ENCODE measurements at places on chromosomes 7 and 10.

GRCh38 chr7:37665352-37666022 is 18.1 kb upstream of the GPR141 start:
- DNase-seq: no peak

DNA sequence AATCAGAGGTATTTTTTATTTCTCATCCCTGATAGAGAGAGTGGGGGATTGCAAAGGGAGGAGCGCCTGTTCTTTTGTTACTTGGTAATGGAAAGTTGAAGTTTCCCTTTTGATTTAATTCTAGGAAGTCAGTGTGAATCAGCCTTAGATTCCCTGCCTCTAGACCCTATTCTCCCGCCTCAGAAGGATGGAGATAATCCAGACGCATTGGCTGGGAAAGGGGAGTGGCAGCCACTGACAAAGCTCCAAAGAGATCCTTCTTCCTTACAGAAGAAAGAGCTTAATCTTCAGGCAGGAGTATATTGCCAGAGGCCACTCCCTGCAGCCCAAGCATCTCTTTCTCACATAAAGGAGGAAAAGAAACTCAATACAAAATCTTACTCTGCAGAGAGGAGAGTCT is 122.3 kb upstream of the GALNT17 start:
- no peak for DNase-seq

GRCh38 chr7:108109221-108109908 is 20.8 kb downstream of the LAMB4 start:
- DNase-seq: no peak

DNA sequence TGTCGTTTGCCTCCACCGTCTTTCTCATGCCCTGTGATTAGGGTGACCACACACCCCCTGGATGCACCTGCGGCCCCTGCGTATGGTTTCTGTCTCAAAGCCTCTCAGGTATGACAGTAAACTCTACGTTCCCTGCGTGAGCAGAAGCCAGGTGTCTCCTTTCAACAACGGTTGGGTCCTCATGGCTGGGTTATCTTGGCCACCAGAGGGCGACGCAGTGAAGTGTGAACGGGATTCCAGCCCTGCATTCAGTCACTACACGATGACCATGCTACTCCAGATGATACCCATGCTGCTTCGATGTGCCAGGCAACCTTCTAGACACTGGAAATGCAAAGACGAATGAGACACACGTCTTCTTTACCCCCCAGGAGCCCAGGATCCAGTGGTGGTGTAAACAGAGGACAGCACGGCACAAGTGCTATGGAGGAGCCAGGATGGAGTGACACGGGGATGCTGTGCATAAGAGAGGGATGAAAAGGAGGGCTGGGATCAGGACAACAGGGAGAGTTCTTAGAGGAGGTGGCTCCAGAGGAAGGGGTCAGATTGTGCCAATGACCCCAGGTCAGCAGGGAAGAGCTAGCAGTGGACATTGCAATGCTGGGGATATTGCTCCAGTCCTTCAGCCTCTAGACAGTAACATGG is 228.1 kb upstream of the PFKP start:
- DNase-seq: no peak

DNA sequence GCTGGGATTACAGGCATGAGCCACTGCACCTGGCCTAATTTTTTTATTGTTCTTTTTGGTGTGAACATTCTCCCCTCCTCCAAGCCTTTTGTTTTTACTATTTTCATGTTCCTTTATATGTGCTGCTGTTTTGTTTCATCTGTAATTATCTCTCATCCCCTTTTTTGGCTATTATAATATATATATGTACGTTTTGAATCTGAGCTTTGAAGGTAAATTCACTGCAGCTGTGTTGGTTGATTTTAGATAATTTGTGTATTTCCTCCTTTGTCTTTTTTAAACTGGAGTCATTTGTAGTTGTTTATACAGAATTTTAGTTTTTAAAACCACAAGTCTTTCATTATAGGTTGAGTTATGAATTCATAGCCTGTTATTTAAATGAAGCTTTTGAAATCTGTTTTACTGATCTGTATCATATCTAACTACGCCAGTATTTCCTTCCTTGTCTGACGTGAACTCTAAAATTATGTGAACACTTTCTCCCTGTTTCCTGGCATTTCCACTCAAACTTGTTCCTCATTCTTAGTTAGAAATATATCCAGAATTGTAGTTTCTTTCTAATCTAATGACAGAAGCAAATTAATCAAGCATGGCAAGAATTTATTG is 54.9 kb downstream of the PTEN start:
- DNase-seq: no peak

DNA sequence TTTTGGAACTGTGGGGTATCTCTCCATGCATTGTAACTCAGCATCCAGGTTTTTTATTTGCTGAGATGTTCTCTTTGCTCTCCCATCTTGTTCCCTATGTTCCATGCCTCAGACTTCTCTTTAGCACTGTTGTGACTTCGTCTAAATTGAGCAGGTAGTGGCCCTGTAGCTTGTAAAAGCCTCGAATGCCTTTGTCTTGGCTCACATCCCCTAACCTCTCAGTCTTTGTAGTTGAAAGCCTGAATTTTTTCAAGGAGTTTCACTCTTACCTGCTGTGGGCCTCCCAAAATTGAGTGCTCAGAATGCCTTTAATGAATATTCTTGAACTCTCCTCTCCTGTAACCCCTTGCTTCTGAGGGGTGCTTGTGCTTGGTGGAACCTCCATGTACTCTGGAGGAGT is 1137.3 kb downstream of the REEP3 start:
- no peak for DNase-seq

DNA sequence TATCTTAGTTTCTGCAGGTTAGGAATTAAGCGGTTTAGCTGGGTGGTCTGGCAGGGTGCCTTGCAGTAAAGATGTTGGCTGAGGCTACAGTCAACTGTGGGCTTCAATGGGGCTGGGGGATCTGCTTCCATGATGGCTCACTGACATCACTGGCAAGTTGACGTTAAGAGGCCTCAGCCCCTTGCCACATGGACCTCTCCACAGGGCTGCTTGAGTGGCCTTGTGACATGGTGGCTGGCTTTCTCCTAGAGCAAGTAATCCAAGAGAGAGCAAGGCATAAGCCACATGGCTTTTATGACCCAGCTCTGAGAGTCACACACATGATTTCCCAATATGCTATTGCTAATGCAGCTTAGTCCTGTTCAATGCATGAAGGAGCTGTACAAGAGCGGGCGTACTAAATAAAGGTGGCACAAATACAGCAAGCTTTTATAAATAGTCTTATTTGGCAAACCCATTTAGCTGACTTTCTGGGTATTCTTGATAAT is 109.1 kb downstream of the SEPTIN7 start:
- no peak for DNase-seq

DNA sequence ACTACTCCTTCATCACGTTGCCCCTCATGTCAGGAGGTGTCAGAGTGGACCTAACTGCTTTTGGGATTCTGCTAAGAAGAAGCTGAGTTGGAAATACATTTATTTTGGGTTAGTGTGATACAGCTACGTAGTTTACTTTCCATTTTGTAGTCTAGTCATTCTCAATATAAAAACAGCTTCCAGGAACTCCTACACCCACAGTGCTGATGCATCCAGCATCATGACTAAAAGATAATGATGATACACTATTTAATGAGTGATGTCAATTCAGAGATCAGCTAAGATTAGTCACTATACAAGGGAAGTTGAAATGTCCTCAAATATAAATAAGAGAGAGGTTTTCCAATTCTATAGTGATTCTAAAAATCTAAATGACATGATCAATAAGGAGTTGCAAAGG is 264.2 kb upstream of the SLC26A5 start:
- DNase-seq: no peak

GRCh38 chr7:38190011-38190410 is 12.0 kb downstream of the STARD3NL start:
- no peak for DNase-seq

- DNase-seq: no peak
Observed at GRCh38 chr7:129375141-129375938, 58.9 kb upstream of the STRIP2 start.

- DNase-seq: no peak
Observed at GRCh38 chr7:111210996-111211395, 120.1 kb downstream of the LRRN3 start.
